Ureter (tissue), 1 donor: ENCODE measurements at places on chromosomes 6 and 20. TPM values are rescaled to one million over a fixed set of nuclear protein-coding genes. Genes with fewer than 3 reads are reported as not detected.

NMBR gene
- total RNA-seq: not detected

ANKRD66 gene
- total RNA-seq: not detected

HLA-DQB2 gene
- 8.1 TPM for total RNA-seq

CPXM1 gene
- total RNA-seq: 3.0 TPM

ERMARD gene
- 35.6 TPM for total RNA-seq

- no peak for DNase-seq
Observed at GRCh38 chr6:6006428-6007365, at the start of gene NRN1. Gene NRN1, minus strand, starts transcription at chr6:6006925. Its CDS starts 176 bp downstream, at chr6:6006749.

GRCh38 chr20:1478566-1478965 lies 11.9 kb upstream of the NSFL1C start:
- DNase-seq: no peak

DNA sequence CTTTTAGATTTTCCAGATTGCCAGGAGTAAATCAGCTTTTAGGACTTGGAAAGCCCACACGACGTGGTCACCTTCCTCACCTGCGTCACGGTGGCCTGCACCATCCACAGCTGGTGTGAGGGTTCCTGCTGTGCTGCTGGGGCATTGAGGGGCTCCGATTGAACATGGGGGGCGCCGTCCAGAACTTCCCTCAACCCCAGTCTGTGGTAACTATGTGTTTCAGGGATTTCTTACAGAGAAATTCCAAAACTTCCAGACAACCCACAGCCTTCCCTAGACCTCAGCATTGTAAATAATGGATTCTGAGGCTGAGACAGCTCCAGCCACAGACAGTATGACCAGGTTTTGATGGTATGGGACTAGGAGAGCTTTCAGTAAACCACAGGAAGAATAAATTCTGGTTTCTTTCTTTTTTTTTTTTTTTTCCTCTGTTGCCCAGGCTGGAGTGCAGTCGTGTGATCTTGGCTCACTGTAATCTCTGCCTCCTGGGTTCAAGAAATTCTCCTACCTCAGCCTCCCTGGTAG lies 46.7 kb upstream of the IRF4 start:
- no peak for DNase-seq
